ENCODE measurements at places on chromosomes 12 and 14. TPM values are rescaled to one million over a fixed set of nuclear protein-coding genes. Genes with fewer than 3 reads are reported as not detected.

The TNS2 gene
- total RNA-seq: 11.6 TPM

The CDKN3 gene
- 84.0 TPM for total RNA-seq

The ARHGEF25 gene
- total RNA-seq: 6.8 TPM

The MGP gene
- total RNA-seq: 0.06 TPM

The DDX54 gene
- total RNA-seq: 52.0 TPM

The BRMS1L gene
- 10.8 TPM for total RNA-seq

The DNAH10 gene
- total RNA-seq: 0.36 TPM

The MANSC1 gene
- 4.8 TPM for total RNA-seq

The FGD4 gene
- 1.4 TPM for total RNA-seq

The RPGRIP1 gene
- 0.37 TPM for total RNA-seq

The RIMBP2 gene
- total RNA-seq: 0.01 TPM

The TAS2R10 gene
- total RNA-seq: not detected

The DBX2 gene
- not detected for total RNA-seq

The A2M gene
- total RNA-seq: not detected

The ARHGAP9 gene
- total RNA-seq: 0.29 TPM

The FGF6 gene
- total RNA-seq: not detected

The AMHR2 gene
- 2.0 TPM for total RNA-seq

The TPH2 gene
- not detected for total RNA-seq

The IAPP gene
- not detected for total RNA-seq

The OAS2 gene
- 0.22 TPM for total RNA-seq

The DIO2 gene
- total RNA-seq: 9.2 TPM

The SLC5A8 gene
- total RNA-seq: not detected

The RABGGTA gene
- total RNA-seq: 16.6 TPM

The SOX5 gene
- not detected for total RNA-seq

The NTS gene
- total RNA-seq: 81.3 TPM

The NYNRIN gene
- 0.15 TPM for total RNA-seq

The TSHR gene
- total RNA-seq: not detected

The HPD gene
- total RNA-seq: 1.3 TPM

The LRR1 gene
- 46.7 TPM for total RNA-seq

The LHX5 gene
- total RNA-seq: not detected

The RGS6 gene
- not detected for total RNA-seq

The OTX2 gene
- total RNA-seq: not detected

The SLC25A21 gene
- 1.6 TPM for total RNA-seq

The PITPNM2 gene
- total RNA-seq: 20.0 TPM

The PRB2 gene
- total RNA-seq: not detected

The MGST1 gene
- total RNA-seq: 785 TPM

The RNF212B gene
- not detected for total RNA-seq

The ADAM20 gene
- not detected for total RNA-seq

The CRY1 gene
- 23.5 TPM for total RNA-seq

The SLC17A8 gene
- not detected for total RNA-seq

The SDR9C7 gene
- total RNA-seq: not detected

The TTC6 gene
- 0.38 TPM for total RNA-seq
